Neural crest cell (in vitro differentiated cells): ENCODE measurements at places on chromosomes 7 and 10. TPM values are rescaled to one million over a fixed set of nuclear protein-coding genes. Genes with fewer than 3 reads are reported as not detected.

DNA sequence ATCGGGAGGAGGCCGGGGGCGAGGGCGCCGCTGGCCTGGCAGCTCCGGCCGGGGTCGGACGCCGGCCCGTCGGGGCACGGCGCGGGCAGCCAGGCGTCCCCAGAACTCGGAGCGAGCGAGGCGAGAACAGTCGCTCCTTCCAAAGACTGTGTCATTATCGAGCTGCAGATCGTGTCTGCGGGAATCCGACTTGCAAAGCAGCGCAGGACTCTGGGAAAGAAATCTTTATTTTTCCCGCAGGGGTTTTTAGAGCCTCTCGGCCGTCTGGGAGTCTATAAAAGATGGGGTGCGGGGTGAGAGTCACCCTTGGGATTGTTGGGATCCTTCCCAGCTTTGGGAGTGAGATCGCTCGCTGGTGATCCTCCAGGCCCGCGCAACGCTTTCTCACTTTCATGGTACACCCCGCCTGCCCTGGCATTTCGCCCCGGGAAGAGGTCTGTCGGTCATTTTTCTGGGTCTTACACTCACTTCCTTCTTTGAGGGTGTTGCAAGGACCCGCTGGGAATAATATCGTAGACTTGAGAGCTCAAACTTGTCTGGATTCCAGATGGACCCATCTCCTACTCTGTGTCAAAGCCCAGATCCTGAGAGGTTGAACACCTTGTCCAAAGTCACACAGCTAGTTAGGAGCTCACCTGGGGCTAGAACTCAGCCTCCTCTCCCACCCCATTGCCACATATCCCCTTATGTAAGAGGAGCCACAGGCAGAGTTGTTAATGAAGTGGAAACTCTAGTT lies 1.0 kb downstream of the UBTD1 start:
- peak; percentile 30 for DNase-seq
- peaks cover 31% of the 10 kb centered on the region for H3K27me3 ChIP-seq
- no peak overlapping the region for H3K27ac ChIP-seq

DNA sequence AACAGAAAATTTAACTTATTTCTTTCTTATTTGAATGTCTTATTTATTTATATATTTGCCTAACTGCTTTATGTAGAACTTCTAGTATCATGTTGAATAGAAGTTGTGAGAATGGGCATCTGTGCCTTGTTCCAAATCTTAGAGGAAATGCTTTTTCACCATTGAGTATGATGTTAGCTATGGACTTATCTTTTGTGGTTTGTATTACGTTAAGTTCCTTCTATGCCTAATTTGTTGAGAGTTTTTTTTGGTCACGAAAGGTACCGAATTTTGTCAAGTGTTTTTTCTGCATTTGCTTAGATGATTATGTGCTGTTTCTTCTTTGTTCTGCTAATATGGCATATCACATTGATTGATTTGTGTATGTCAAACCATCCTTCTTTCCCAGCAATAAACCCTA lies 161.0 kb upstream of the TRIM24 start:
- no peaks in the 10 kb centered on the region for H3K4me1 ChIP-seq
- no peak overlapping the region for H3K4me3 ChIP-seq
- H3K36me3 ChIP-seq = no peaks in the 10 kb centered on the region
- H3K27ac ChIP-seq = no peak overlapping the region
- H3K27me3 ChIP-seq = no peaks in the 10 kb centered on the region

DNA sequence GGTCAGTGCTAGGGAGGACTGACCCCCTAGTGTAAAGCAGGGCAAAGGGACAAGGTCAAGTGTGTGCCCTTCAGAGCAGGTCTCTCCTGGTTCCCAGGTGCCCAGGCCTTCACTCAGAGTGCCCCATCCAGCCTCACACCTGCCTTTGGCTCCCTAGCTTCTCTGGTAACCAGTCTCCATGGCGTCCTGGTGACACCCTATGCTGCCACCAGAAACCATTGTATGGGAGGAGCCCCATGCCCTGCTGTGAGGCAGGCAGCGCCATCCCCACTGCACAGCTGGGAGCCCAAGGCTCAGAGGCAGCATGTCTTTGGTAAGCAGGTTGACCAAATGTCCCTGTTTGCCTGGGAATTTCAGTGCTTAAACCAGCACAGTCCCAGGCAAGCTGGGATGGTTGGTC lies 33.1 kb upstream of the HMX3 start:
- H3K36me3 ChIP-seq = no peaks in the 10 kb centered on the region
- DNase-seq = no peak
- no peaks in the 10 kb centered on the region for H3K4me1 ChIP-seq
- no peak overlapping the region for H3K27ac ChIP-seq
- H3K4me3 ChIP-seq = no peak overlapping the region

DNA sequence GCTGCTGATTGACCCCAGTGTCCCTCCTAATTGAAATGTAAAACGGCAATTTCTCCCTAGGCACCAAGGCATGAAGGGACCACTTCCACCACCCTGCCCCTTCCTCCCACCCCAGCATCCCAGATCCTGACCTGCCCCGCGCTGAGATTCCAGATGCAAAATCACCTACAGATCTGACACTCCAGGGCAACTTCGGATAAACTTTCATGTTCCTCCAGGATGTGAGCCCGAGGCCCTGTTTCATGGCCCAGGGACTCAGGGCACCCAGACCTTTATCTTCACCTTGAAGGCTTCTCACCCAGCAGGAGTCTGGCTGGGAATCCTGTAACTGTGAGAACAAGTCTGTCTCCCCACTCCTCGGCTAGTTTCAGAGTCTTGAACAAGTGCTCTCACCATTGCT lies 361.8 kb downstream of the PLXNA4 start:
- H3K27me3 ChIP-seq = no peaks in the 10 kb centered on the region
- no peak for DNase-seq

Gene CTBP2
- 127 TPM in 2 replicates for total RNA-seq

Gene SUN3
- not detected in 2 replicates for total RNA-seq

DNA sequence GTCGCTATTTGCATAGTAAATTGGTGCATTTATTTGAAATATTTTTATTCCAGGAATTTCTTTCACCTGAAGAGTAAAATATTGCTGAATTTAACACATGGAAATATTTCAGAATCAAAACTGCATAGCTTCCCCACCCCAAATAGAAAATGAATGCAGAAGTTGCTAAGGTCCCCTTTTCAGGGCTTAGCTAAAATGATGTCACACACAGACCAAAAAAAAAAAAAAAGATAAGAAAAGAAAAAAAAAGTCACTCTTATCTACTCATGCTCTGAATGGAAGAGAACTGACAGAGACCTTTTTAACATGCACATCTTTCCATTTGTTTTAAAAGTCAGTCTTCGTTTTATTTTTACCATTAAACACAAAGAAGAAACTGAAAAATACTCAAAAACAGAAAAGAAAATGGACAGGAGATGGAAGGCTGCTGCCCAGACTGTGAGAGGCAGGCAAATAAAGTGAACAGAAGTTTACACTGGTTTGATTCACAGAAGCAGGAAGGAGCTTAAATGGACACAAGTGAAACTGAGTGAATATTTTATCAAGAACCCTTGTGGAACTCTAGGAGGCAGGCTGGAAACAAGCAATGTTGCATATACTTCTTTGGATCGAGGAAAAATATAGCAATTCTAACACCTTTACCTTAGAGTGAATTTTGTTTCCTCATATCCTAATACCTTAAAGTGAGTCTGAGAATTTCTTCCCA lies 32.0 kb downstream of the PSMC2 start:
- no peaks in the 10 kb centered on the region for H3K4me1 ChIP-seq
- no peaks in the 10 kb centered on the region for H3K36me3 ChIP-seq
- no peak overlapping the region for H3K4me3 ChIP-seq
- no peak for DNase-seq
- no peak overlapping the region for H3K27ac ChIP-seq

Gene GIMAP2
- total RNA-seq = not detected in 2 replicates

GRCh38 chr7:142880876-142881505 lies 4.6 kb downstream of the TRPV6 start:
- H3K4me1 ChIP-seq = no peaks in the 10 kb centered on the region
- H3K36me3 ChIP-seq = no peaks in the 10 kb centered on the region
- peak; percentile 22 for DNase-seq
- peaks cover 34% of the 10 kb centered on the region for H3K27me3 ChIP-seq

Gene PTF1A
- 0.16 TPM in 1 of 2 replicates, not detected in the other for total RNA-seq

GRCh38 chr10:132861116-132861691 lies 75.3 kb upstream of the NKX6-2 start:
- H3K4me3 ChIP-seq = no peak overlapping the region
- no peak for DNase-seq
- H3K27ac ChIP-seq = no peak overlapping the region
- H3K27me3 ChIP-seq = peaks cover 21% of the 10 kb centered on the region

DNA sequence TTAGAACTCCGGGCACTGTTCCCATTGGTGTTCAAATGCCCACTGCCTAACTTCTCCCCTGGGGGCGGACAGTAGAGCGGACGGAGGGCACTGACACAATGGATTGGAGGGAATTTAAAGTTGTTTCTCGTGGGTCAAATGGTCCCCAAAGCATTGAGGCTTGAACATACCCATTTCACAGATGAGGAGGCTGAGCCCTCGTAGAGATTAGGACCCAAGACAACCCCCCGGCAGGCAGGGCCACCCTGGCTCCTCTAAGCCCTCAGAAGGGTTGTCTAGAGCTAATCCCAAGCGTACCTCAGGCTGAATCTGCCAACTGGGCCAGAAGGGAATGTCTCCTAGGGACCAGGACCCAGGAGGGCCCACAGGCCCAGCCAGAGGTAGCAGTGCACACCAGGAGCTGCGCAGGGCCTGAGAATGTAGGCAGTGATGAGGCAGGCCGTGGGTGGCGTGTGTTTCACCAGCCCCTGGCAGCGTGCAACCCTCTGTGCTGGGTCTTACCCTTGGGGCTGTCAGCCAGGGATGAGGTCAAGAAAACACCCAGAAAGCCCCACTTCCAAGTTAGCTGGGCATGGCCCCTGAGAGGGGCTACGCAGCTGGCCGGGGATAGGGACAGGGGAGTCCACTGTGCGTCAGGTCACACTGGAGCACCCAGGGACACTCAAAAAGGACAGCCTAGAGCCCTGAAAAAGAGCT lies 5.8 kb downstream of the AIFM2 start:
- no peak overlapping the region for H3K27ac ChIP-seq
- H3K4me3 ChIP-seq = no peak overlapping the region
- no peaks in the 10 kb centered on the region for H3K4me1 ChIP-seq
- no peak for DNase-seq

DNA sequence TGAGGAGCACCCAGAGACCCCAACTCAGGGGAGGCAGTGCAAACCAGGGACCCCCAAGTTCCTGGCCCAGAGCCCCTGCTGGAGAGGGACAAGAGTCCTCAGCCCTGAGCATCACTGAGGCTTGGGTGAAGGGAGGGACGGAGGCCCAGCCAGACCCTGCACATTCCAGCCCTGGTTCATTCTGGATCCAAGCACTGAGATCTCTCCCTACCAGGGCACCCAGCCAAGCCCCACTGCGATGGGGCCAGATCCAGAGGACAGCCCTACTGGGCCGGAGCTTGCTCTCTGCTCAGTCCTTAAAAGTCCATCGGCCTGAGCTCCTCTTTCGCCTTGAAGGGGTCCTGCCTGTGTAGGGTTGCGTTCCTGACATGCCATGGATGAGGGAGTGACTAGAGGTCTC lies 40.5 kb upstream of the RABGEF1 start:
- H3K27ac ChIP-seq = no peak overlapping the region
- no peak overlapping the region for H3K4me3 ChIP-seq
- H3K4me1 ChIP-seq = no peaks in the 10 kb centered on the region
- no peaks in the 10 kb centered on the region for H3K27me3 ChIP-seq

Gene ETV1
- 89.4 and 104 TPM in 2 replicates for total RNA-seq

- H3K27me3 ChIP-seq = peaks cover 28% of the 10 kb centered on the region
- H3K4me3 ChIP-seq = peak overlapping the region; percentile 99
- DNase-seq = peak; percentile 61
- no peaks in the 10 kb centered on the region for H3K36me3 ChIP-seq
- peak overlapping the region; percentile 99 for H3K27ac ChIP-seq
These were observed 2.0 kb upstream of the TNRC18 start for GRCh38 chr7:5425507-5426225.

- no peaks in the 10 kb centered on the region for H3K36me3 ChIP-seq
- H3K4me3 ChIP-seq = no peak overlapping the region
- DNase-seq = no peak
- H3K4me1 ChIP-seq = peaks cover 22% of the 10 kb centered on the region
These were observed 26.7 kb downstream of the ELAPOR2 start for GRCh38 chr7:87032604-87033339.

Gene CPXM2
- not detected in 2 replicates for total RNA-seq

DNA sequence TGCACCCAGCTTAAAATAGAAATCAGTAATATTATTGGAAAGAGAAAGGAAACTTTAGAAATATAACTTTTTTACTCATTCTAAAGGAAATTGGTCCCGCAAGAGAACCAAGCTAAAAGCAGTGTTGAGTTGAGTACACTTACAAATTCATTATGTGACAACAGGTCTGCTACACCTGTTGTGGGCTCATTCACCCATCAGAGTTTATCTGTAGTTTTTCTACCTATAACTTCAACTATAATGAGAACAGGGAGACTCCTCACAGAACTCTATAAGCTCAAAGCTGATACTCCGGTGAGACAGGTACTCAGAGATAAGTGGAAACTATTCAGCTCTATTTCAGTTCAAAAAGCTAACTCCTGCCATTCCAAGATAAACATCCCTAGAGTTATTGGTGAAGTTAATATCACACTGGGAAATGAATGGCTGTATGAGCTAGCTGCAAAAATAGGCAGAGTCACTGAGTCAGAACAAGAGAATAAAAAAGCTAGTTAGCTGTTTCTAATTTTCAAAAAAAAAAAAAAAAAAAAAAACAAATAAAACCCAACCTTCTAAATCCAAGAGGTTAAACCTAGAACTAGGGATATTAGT lies 121.3 kb downstream of the PPP1R3A start:
- H3K27me3 ChIP-seq = peaks cover 5% of the 10 kb centered on the region
- DNase-seq = no peak
- H3K4me3 ChIP-seq = no peak overlapping the region
- no peaks in the 10 kb centered on the region for H3K4me1 ChIP-seq
- no peak overlapping the region for H3K27ac ChIP-seq

Gene LIPK
- total RNA-seq = not detected in 2 replicates

GRCh38 chr10:60388709-60389301 lies 870 bp downstream of the ANK3 start:
- H3K27me3 ChIP-seq = no peaks in the 10 kb centered on the region
- H3K4me3 ChIP-seq = peak overlapping the region; percentile 23
- H3K4me1 ChIP-seq = peaks cover 44% of the 10 kb centered on the region
- peak overlapping the region; percentile 68 for H3K27ac ChIP-seq
- no peak for DNase-seq
- H3K36me3 ChIP-seq = no peaks in the 10 kb centered on the region
